ENCODE measurements at places on chromosomes 5 and 9.

DNA sequence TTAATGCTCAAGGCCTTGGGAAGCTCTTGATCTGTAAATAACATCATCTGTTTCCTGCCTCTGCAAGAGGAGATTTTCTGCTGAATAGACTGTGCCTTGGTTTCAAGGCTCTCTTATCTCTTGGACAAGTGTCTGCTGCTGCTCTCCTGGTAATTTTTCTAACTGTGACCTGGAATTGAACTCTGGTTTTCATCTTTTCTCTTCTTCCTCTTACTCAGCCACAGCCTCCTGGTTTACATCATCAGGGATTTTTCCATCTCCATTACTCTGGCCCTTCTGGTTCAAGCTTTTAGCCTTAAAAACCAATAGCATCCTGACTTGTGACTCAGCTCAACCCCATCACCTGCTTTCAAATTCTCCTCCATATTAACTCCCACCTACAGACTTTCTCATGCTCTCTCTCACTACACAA lies 49.6 kb upstream of the ITGA1 start:
- no peak for DNase-seq

GRCh38 chr9:98660541-98660940 lies 48.2 kb downstream of the GABBR2 start:
- no peak for DNase-seq

DNA sequence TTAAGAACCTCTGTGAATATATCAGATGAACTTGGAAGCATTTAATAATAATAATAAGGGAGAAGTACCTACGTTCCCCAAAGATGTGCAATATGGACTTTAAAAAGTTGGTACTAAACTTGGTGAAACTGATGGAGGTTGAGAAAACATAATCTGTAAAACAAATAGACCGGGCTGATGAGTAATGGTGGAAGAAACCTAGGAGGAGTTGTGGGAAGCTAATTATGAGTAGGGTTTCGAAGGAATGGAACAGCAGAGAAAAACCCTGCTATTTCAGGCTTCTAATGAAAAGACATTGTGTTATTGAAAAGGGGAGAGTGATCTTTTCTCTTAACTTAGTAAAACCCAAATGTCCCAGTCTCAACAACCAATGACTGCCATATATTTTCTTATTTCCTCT lies 229.3 kb downstream of the PCSK1 start:
- DNase-seq: peak; percentile 35

DNA sequence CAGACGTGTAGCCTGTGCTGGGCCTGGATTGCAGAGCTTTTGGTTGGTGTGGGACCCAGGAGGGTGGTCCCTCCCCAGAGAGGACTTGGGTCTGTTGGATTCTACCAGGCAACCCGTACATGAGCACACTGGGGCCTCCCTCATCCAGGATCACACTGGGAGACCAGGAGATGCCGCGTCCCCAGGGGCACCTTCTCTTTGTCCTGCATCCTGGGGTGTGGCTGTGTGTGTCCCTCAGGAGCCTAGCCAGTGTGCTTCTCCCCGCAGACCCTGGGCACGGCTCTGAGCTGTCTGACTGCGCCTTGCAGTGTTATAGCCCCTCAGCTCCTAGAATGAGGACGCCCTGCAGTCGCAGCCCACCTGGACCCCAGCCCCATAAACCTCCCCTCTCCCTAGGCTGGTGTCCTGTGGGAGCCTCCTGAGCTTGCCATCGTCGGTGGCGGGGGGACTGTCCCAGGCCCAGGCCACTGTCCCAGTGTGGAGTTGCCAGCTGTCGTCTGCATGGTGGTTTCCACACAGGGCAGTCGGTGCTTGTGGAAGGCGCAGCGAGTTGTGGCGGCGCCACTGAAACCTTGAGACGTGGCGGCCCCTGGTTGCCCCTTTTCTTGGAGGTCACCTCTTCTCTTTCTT lies 27.6 kb downstream of the CEP72 start:
- no peak for DNase-seq

GRCh38 chr9:4663956-4664355 lies 1.9 kb downstream of the PLPP6 start:
- no peak for DNase-seq

DNA sequence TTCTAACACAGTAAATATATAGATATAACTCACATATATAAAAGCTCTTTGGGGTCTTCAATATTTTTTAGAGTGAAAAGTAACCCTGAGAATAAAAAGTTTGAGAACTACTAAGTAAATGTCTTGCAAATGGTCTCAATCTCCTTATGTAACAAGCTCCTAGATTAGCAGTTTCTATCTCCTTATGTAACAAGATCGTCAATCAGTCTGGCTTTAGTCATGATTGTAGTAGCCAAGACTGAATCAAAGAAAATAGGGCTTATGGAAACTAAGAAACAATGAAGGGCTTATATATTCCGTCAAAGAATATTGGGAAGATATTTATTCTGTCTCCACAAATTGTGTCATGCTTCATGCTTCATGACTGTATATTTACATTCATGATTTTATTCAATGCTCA lies 22.4 kb upstream of the FREM1 start:
- no peak for DNase-seq

GRCh38 chr5:119597728-119598298 lies 31.5 kb upstream of the FAM170A start:
- DNase-seq: no peak

DNA sequence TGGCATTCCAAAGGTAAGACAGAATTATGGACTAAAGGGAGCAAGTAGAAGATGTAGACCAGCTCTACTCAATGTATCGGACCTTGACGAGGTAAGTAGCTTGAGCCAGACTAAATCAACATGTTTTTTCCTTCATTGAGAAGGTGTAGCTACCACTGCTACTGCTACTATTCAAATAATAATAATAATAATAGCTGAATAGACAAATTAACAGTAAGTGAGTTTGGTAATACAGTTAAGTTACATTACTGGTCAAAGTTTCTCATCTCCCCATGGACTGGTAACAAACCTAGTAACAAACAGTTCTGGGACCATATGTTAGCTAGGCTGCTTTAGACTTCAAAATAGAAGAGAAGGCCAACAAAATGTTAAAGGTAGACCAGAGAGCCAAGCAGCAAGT lies 609.2 kb downstream of the TLE1 start:
- no peak for DNase-seq

DNA sequence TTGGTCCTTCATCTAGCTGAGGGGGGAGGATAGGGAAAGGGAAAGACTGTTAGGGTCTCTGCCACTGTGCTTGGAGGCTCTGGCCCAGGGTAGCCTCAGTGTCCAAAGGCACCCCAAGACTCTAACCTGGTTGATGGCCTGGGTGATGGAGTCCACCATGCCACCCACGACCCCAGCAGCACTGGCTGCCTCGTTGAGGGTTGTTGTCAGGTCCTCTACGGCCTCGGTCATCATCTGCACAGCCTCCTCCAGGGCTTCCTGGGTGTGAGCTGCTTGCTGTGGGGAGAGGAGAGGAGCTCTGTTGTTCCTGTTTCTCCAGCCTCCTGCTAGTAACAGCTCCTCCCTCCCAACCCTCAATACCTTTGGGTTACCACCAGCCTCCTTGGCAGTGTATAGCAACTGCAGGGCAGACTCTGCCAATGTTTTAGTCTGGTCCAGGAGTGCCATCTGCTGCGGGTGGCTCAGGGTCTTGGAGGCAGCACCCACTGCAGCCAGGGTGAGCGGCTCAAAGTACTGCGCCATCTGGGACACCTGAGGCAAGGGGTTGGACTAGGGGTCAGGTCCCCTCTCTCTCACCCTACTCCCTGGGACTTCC lies 16.2 kb upstream of the TPM2 start:
- DNase-seq: no peak

- no peak for DNase-seq
Observed at GRCh38 chr9:33437898-33438297, 9.5 kb downstream of the AQP3 start.

GRCh38 chr5:32291591-32291990 lies 21.1 kb downstream of the MTMR12 start:
- DNase-seq: no peak

DNA sequence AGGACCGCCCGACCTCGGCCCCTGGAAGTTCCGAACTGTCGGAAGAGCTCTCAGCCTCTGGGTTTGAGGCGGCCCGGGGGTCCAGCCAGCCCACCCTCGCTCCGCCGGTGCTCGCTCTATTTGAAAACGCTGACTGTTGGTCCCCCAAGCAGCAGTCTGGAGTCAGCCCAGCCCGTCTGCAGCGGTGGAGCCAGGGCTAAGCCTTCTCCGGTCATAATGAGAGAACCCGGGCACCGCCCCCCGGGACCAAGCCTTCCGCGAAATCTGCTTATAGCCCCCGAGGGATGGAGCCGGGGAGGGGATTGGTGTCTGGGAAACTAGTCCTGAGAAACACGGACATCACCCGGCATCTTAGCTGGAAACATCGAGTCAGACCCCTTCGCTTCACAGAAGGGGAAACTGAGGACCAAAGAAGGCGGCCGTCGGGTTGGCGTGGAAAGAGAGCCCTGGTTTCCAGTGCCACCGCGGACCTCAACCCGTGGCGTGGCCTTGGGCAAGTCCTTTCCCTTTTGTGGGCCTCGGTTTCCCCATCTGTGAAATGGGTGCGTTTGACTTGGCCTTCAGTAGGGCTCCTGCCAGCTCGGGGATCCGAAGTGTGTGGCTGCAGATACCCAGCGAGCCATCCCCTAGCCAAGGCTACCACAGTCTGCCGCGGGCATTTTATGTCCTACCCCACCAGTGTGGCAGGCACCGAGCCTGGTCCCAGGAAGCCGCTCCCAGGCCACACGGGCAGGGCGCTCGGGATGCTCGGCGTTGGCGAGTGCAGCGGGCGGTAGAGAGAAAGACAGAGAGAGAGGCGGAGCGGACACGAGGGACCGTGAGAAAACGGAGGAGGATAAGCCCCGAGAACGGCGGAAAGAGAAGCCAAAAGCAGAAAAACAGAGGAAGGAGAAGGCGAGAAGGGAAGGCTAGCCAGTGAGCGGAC lies 857 bp downstream of the ADAM19 start:
- DNase-seq: peak; percentile 58

GRCh38 chr9:116156621-116157314 lies 3.2 kb downstream of the PAPPA start:
- peak; percentile 89 for DNase-seq

- DNase-seq: peak; percentile 85
Observed at GRCh38 chr5:73673161-73673591, 47.2 kb downstream of the ARHGEF28 start.

- no peak for DNase-seq
Observed at GRCh38 chr5:138937392-138938387, 62.6 kb upstream of the LRRTM2 start.

- DNase-seq: no peak
Observed at GRCh38 chr5:116154252-116154651, 69.4 kb downstream of the COMMD10 start.

- DNase-seq: peak; percentile 36
Observed at GRCh38 chr5:117812861-117813260, 1175.5 kb downstream of the DTWD2 start.

- no peak for DNase-seq
Observed at GRCh38 chr5:74599148-74599547, 41.4 kb downstream of the ENC1 start.

- no peak for DNase-seq
Observed at GRCh38 chr5:102863058-102863457, 108.0 kb downstream of the PAM start.

DNA sequence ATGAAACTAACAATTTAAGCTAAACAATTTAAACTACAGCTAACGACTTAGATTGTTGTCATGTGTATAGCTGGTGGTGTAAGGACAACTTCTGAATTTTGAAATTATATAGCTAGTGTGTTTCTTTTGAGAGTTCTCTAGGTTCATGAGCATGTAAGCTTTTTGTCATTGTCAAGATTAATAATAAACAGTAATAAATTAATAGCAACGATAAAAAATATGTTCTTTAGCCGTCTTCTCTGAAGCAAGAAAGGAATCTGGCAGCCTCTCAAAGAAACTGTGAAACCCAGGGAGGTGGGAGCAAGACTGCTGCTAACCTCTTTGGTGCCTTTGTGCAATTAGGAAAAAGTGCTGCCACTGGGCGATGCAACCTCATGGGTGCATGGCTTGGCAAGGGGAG lies 59.4 kb downstream of the SREK1 start:
- DNase-seq: no peak

- no peak for DNase-seq
Observed at GRCh38 chr5:11214864-11215644, 454.0 kb upstream of the DAP start.

DNA sequence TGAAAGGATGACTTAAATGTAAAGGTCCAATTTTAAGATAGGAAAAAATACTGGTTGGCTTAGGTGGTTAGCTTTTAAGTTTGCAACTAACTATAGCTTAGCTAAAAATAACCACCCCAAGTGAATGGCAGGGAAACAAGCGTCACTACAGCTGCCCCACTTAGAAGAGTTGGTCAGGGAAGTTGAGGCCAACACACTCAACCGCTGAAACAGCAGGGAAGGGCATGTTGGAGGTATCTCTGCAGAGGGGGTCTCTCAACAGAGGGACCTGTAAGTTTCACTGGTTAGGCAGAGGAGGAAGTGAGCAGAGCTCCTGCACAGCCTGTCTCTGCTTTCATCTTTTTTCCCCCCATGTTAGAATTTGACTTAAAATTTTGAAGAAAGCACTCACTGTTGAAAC lies 75.3 kb downstream of the LHFPL2 start:
- no peak for DNase-seq

- no peak for DNase-seq
Observed at GRCh38 chr5:179181988-179182387, 121.8 kb downstream of the ZNF354C start.

DNA sequence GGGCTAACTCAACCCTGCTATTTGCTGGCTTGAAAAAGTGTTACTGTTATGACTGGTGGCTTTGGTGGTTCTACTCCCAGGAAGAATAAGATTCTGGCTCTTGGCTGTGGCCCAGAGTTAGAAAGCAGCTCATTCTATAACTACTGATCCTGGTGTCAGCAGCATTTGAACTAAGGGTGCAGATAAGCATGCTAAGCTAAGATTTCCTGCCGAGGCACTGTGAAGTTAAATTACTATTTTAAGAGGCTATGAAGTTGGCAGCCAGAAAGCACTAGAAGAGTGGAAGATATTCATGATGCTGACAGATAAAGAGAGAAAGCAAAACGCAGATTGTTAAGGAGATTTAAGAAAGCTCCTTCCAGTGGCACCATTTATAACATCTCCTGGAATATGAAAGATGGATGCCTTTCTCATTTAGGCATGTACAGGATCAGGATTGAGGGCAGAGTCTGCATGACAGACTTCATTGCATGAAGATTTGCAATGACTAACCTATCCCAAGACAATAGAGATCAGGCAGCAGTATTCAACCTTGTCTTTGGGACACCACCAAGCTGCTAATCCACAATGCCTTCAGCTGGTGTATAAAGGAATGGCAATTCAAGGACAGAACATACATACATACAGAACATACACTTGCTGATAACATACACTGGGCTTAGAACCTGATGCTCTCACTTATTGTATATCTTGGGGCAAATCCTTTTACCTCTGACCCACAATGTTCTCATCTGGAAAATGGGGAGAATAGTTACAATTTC lies 11.7 kb downstream of the BRINP1 start:
- DNase-seq: no peak

GRCh38 chr9:10999646-11000045 lies 386.8 kb upstream of the PTPRD start:
- DNase-seq: no peak
